ENCODE measurements at places on chromosomes 1 and 21.

DNA sequence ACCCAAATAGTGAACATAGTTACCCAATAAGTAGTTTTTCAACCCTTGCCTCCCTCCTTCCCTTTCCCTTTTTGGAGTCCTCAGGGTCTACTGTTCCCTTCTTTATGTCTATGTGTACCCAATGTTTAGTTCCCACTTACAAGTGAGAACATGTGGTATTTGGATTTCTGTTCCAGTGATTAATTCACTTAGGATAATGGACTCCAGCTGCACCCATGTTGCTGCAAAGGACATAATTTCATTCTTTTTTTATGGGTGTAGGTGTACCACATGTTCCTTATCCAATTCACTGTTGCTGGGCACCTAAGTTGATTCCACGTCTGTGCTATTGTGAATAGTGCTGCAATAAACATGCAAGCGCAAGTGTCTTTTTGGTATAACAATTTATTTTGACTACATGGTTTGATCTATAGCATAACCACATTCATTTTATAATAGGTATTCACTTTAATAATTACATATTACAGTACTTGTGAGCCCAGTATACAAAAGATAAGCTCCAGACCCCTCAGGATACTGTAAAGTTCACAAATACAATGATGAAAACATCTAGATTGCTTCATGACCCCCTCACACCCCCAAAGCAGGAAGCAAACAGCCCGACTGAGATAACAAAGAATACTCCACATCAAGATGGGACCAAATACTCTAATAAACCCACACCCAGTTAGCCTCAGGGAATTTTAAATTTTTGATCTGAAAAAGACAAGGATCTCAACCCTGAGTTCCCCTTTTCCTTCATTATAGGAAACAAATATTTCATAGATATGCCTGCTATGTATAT, 45.3 kb downstream of the PUM1 start:
- no peak for DNase-seq

DNA sequence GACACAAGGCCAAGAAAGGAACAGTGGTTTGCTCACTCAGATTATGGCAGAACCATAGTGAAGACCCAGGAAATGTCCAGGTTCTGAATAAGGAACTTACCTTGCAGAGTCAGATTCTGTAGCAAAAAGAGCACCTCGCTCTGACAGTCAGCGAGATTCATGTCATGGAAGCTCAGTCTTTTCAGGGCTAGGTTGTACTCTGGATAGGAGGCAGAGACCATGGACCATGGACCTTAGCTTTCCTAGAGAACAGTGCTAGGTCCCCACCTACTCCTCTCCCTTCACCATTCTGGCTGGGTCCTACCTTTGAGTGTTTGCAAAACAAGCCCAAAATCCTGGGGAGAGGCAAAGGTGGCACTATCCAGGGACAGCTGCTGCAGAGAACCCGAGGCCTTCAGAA, 23.3 kb downstream of the LRRC41 start:
- no peak for DNase-seq

DNA sequence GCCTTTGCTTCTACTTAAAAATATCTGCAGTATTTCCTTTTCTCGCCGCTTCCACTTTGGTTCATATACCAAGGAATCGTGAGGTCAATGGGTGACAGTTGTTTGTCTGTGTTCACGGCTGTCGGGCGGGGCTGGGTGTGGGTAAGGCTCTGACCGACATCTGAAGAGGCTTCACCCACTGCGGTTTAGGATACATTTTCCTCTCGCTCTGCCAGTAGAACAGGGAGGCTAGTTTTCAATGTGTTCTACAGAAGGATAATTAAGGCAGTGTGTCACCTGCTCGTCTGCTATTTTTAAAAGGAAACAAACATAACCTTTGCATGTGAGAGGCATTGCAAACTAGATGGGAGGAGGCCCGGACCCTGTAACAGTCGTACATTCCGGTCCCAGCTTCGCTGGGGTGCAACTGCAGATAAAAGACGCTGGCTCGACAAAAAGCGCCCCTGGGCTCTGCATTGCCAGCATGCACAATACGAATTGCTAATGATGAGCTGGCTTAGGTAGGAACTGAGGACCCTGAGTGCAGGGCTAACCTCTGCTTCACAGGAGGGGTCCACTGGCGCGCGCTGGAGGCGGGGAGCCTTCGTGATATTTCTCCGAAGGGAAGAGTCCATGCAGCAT, 8.5 kb upstream of the ERG start:
- no peak for DNase-seq

GRCh38 chr1:183870351-183871077, 65.6 kb downstream of the RGL1 start:
- DNase-seq, result no peak

DNA sequence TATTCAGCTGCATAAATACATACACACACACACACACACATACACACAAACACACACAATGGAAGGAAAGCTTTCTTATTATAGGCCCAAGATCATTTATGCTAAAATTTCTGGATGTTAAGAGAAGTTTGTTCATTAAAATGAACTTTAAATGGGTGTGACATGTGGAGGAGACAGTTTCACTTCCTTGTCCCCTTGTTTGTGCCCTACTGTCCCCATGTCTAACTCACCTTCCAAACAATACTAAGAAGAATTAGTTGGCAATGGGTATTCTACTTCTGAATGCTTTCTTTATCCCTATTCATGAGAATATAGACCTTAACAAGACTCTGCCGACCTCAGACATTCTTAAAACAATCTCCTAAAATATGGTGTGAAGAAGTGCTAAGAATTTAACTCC, 63.5 kb upstream of the NRIP1 start:
- DNase-seq, result no peak

GRCh38 chr1:94180650-94181049, 56.7 kb downstream of the ARHGAP29 start:
- DNase-seq, result no peak

- no peak for DNase-seq
Measured at GRCh38 chr1:20312310-20312709, 21.6 kb downstream of the VWA5B1 start.

GRCh38 chr1:153627715-153628626, at the start of gene S100A1:
TSS of gene S100A1 (plus strand) at chr1:153628434. CDS start at chr1:153630522, 2,088 bp downstream.
- DNase-seq, result no peak

DNA sequence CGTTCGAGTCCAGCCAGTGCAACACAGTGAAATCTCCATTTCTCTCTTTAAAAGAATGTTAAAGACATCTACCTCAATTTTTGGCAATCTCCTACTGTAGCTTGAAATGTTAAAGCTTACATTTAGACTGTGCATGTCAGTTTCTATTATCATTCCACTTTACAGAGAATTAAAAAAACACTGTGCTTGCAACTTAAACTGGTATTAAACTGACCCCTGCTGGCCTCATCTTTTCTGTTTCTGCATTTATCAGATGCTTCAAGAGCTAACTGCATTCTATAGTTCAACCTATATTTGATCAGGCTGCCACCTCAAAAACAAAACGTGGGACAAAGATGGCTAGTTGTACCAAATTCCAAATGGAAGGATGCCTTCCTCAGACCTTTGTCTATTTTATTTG, 226.5 kb downstream of the SMYD3 start:
- no peak for DNase-seq

DNA sequence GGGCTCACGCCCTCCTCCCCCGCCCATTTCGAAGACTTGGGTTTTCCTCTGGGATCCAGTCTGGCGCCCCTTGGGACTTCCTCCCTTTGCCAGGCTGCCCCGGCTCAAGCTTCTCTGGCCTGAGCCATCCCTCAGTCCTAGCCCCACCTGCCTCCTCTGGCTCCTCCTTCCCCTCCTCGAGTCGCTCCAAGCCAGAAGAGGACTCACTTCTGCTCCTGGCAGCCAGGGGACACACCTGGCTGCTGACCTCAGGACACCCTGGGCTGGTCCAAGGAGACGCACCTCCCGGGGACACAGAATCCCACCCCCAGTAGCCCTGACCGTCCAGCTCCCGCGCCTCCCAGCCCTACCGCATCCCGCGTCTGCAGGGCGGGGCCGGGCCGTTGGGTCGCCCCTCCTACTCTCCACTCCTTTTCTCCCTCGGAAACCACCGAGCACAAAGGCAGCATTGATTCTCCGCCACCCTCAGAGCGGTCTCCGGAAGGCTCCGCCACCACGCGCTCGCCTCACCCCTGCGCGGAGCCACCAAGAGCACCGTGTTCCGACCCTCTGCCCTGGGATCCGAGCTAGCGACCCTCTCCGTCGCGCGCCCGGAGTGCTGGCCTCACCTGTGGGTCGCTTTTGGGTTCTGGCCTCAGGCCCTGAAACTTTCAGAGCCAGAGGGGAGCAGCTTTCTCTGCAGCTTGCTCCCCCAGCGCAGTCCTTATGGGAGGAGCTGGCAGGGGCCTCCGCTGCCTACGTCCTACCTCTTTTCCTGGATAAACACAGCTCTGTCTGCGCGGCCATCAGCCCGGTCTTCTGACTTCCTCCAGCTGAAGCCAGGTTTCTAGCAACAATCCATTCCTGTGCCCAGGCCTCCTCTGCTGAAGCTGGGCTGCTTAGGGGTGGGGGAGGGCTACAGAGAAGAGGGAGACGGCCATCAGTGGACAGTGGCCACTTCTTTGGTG, at the start of gene C2CD4D:
TSS of gene C2CD4D (minus strand) at position 364 of the 947 bp plus-strand sequence. CDS start 831 bp downstream, outside the sequence.
- peak; percentile 82 for DNase-seq

GRCh38 chr1:168187177-168187576, 8.4 kb downstream of the TIPRL start:
- no peak for DNase-seq

Data from activated CD8-positive, alpha-beta memory T cell treated with anti-CD3 and anti-CD28 coated beads, Interleukin-2, amount 50 U/mL, for 48 hours (primary cell).